ENCODE measurements at places on chromosomes 5 and 9.

GRCh38 chr5:175658299-175659145 lies 651 bp downstream of the HRH2 start:
- peak; percentile 41 for DNase-seq

DNA sequence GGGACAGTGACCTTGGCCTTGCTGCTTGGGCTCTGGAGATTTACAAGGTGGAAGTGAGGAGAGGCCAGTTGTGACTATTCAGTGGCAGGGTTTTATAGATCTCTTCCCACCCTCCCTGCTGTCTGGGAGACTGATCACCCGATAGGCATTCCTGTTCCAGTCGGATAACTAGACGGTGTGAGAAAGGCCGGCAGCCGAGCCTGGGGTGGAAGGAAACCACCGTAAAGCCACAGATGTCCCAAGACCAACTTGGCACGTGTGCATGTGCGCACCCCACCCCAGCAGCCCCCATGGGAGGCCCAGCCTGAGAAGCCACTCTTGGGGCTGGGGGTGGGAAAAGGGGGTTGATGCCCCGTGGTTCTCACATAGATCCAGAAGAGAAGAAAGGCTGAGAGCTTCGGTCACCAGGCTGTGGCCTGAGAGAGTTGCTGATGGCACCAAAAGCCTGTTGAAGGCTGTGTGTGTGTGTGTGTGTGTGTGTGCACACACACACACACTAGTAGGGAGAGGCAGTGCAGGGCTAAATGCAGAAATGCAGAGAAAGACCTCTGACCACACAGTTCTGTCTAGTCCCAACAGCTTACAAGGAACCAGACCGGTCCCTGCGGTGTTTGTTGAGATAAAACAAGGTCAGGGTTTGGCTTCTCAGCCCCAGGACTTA lies 225.8 kb downstream of the FANCC start:
- no peak for DNase-seq

DNA sequence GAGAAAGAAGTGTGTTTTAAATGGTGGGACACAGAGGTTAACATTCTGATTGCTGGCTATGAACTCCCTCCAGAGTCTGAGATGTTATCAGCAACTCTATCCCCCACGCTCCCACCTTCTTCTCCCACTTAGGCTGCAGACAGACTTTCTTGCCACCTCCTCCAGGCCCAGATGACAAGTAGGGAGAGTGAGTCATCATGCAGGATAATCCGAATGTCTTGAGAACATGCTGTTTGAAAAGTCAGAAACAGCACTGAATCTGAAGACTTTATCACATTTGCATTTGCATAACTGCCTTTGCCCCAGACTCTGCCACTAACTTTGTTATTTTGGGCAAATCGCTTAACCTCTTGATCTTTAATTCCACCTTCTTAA lies 139.8 kb downstream of the ESM1 start:
- DNase-seq = no peak

- DNase-seq = no peak
Observed at GRCh38 chr5:76714751-76715485, 1.0 kb upstream of the F2R start.

DNA sequence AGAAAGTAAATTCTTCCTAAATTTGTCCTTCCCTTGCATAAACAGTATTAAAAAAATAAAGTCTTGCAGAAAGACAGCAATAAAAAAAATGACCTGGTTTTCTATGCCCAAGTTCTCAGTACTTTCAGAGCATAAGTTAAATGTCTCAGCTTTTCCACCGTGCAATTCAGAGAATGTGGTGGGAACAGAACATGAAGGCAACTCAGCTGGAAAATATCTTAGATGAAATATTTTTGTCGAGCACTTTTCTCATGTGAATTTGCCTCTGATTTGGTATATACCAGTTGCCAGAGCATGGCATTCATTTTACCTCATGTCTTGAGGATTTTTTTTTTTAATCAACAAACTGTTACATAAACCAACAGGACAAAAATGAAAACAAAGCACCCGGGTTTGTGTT lies 176.1 kb downstream of the CETN3 start:
- DNase-seq = no peak

DNA sequence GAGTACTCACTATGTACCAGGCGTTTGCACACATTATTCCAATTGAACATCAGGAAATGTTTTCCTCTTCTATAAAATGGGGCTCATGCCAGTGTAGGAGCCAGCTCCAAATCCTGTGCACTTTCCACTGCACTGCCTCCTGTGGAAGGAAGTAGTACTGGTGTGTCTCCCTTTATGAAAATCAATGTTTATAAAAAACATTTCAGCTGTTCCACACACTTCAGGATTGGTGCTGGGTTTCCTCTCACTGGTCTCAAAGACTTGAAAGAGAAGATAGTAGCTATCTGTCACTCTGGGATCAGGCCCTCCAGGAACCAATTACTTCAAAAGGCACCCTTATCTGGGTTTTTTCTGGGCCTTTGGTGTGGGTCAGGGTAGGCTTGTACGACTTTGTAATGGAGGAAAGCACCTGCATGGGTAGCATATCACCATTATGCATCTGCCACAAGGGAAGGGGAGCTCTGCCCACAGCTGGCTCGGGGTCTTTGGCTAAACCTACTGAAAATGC lies 32.5 kb downstream of the RAB14 start:
- peak; percentile 33 for DNase-seq

GRCh38 chr5:172353846-172354245 lies 70.3 kb upstream of the UBTD2 start:
- no peak for DNase-seq

- no peak for DNase-seq
Observed at GRCh38 chr5:149641000-149641576, 59.8 kb downstream of the ARHGEF37 start.

- DNase-seq = no peak
Observed at GRCh38 chr9:107361816-107362215, 78.7 kb downstream of the RAD23B start.

DNA sequence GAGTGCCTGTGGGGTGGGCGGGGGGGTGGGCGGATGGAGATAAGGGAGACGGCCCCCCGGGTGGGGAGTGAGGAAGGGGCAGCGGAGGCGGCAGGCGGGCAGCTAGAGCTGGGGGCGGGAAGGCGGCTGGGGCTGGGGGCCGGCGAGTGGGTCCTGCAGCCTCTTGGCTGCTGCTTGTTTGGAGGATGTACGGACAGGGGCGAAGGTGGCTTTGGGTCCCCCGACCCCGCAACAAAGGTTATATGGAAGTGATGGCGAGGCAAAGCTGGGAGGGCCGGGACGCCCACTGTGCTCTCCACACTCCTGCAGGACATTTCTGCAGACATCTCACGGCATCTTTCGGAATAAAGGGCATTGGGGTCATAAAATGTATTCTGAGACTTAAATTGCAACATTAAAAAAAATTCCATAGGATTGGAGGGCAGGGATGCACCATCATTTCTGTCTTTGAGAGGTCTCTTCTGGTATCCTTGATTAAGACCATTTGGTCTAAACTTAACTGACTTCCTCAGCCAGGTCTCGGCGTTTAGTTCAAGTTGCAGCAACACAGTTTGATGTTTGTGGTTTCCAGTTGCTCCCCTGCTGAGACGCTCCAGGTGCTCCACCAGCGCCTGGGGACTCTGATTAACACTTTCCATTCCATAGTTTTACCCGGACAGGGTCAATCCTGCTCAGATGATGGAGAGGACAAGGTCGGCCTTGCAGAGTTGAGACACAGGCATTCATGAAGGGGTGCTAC lies 101.6 kb upstream of the SSBP2 start:
- DNase-seq = no peak

DNA sequence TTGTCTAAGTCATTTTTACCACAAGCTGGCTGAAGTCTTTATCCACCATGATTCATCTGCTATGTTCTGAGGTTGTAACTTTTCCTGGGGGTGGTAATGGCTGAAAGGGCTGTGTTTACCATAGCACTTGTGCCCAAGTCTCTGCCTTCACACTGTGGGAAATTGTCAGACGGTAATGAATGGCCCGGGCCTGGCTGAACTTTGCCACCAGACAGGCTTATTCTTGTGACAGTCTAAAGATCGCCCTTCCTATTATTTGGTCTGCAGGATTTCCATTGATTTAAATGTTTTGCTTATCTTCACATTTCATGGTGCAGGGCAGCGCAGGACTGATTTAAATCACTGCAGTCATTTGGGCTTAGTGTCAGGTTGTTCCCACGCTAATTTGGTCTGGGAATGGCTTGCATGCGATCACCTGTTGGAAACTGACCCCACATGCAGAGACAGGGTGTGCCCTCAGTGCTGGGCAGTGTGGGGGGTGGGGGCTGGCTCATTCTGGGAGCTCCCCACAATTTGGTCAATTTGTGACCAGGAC lies 109.3 kb upstream of the ICE1 start:
- no peak for DNase-seq

GRCh38 chr9:72680593-72681282 lies 159.3 kb downstream of the TMC1 start:
- DNase-seq = no peak

GRCh38 chr9:37496020-37496419 lies 10.3 kb downstream of the POLR1E start:
- DNase-seq = no peak

All from T-cell (primary cell).